ENCODE measurements at places on chromosomes 11 and 22.
A peak's percentile ranks its signal among the peaks of the same experiment; 100 is the strongest.

- DNase-seq = no peak
Observed at GRCh38 chr22:42641801-42642413, 1.5 kb upstream of the ATP5MGL start.

DNA sequence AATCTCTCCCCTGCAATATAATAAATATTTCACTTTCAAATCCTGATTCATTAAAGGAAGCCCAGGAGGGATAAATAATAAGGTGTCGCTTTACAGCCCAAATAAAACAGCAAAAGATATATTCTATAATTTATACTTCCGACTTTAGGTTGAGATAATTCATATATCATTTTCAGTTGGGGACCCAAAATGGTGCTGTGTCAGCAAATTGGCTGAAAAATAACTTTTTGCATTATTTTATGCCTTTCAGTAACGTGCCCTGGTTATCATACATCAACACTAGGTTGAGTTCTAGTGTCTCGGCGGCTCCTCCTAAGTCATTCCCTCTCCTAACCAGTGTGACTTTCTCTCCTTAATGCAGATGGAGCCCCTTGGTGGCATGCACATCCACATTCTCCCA is 278.2 kb downstream of the NXPE2 start:
- DNase-seq = no peak

- DNase-seq = no peak
Observed at GRCh38 chr22:23875801-23876200, 18.1 kb downstream of the SLC2A11 start.

- DNase-seq = no peak
Observed at GRCh38 chr11:100849901-100850235, 162.8 kb downstream of the ARHGAP42 start.

- DNase-seq = no peak
Observed at GRCh38 chr11:134745456-134745855, 333.4 kb upstream of the B3GAT1 start.

- DNase-seq = no peak
Observed at GRCh38 chr11:129045150-129045549, 102.5 kb upstream of the TP53AIP1 start.

GRCh38 chr22:43859176-43859575 is 3.1 kb downstream of the SULT4A1 start:
- DNase-seq = no peak

- DNase-seq = no peak
Observed at GRCh38 chr11:114216796-114217180, 79.4 kb upstream of the NNMT start.

GRCh38 chr11:128814856-128815705 is 52.0 kb downstream of the KCNJ1 start:
- DNase-seq = no peak

GRCh38 chr11:1126491-1126926 is 31.2 kb upstream of the MUC5AC start:
- DNase-seq = peak; percentile 65

- no peak for DNase-seq
Observed at GRCh38 chr11:61967924-61968757, 707 bp upstream of the FTH1 start.

- DNase-seq = no peak
Observed at GRCh38 chr22:45332001-45332400, 22.3 kb downstream of the FAM118A start.

DNA sequence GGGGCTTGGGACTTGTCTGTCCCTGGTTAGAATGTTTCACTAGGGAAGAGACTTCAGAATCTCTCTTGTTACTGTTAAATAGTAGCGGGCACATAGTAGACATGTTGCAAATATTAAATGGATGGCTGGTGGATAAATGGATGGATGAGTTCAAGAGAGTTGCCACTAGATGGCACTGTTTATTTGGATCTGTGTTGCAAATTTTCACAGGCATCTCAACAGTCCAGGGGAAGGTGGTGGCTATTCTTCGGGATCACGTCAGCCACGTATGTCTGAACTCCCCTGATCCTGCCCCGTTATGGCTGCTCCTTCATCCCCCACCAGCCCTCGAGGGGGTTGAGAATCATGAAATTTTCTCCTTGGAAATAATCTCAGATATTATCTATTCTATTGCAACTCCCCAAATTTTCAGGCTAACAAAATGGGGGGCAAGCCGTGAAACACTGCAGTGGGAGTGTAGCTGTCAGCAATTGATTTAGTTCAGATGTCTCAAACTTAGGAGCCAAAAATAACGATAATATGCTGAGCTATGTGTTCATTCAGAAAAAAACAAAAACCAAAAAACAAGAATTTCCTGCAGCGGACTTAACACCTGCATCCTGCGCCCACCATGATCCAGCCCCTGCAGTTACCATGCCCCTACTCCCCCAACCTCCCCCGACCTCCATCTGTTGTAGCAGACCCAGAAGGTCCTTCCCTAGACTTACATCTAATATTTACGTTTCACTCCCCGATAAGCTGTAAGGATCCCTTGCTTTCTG is 29.1 kb upstream of the BIRC3 start:
- DNase-seq = no peak

- DNase-seq = no peak
Observed at GRCh38 chr11:91433284-91434010, 791.2 kb upstream of the FAT3 start.

DNA sequence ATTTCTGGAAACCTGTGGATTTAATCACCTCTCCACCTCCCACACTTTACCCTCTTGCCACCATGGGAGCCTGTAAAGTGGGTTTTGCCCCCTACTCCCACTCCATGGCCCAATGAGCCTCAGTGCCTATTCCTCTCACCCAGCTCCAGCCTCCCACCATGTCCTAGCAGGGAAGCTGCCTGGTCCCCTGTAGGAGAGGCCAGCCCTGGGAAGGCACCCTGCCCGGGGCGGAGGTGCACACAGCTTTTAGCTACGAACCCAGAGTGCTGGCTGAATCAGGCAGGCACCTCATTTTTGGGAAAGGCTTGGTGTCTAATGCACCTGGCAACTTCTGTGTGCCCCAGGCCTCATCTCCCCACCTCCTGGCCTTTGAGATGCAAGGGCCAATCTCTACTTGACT is 35.8 kb upstream of the ALX4 start:
- no peak for DNase-seq

- no peak for DNase-seq
Observed at GRCh38 chr22:36116127-36116526, 44.4 kb downstream of the APOL3 start.

DNA sequence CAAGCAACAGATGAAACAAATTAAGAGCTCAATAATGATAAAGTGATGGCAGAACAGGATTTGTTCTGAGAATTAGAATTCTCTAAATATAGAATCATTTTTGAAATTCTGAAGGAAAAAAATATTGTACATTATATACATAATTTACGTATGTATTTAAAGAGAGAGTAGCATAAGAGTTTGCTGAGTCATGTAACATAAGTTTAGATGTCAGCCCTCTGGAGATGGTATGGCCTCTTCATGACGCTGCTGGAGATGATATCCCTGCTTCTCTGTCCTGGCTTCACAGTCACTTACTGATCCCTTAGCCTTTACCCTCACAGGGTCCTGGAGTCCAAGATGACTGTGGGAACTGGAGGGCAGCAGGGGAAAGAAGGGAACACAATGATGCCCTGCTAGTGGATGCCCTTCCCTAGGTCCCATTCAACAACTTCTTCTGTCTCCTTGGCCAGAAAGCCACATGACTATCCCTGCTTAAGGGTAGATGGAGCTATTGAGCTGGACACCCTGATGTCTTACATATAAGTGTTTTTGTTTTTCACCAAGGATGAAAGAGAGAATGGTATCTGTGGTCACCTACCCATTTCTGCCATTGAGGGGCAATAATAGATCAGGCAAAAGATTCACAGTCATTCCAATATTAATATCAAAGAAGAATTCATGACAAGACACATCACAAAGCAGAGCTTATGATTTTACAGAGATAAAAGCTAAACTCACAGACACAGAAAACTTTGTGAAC is 753.1 kb downstream of the TBC1D22A start:
- no peak for DNase-seq

Measured in coronary artery (tissue), 2 donors.